Dorsolateral prefrontal cortex (tissue), 122 donors: ENCODE measurements at places on chromosomes 2 and 18. TPM values are rescaled to one million over a fixed set of nuclear protein-coding genes. Genes with fewer than 3 reads are reported as not detected.

The SCN3A gene
- total RNA-seq: 43.7 TPM

The MDH1B gene
- 3.9 TPM for total RNA-seq

The DYNAP gene
- not detected for total RNA-seq

The DSC3 gene
- total RNA-seq: not detected

The DUSP19 gene
- 12.6 TPM for total RNA-seq

The CHRNG gene
- not detected for total RNA-seq

The KCTD18 gene
- 14.8 TPM for total RNA-seq

The NEB gene
- total RNA-seq: 8.1 TPM

The PCBP1 gene
- 140 TPM for total RNA-seq

The AKAIN1 gene
- 1.5 TPM for total RNA-seq

The PHLPP1 gene
- 91.0 TPM for total RNA-seq

The MARCO gene
- total RNA-seq: 1.6 TPM

The SLC30A3 gene
- total RNA-seq: 82.0 TPM

The RAX gene
- not detected for total RNA-seq

The DLGAP1 gene
- total RNA-seq: 290 TPM

The VSNL1 gene
- 867 TPM for total RNA-seq

The LIMS4 gene
- 1.4 TPM for total RNA-seq

The TMEM18 gene
- 22.9 TPM for total RNA-seq

The CCDC148 gene
- total RNA-seq: 9.8 TPM

The IMPA2 gene
- total RNA-seq: 8.3 TPM

The HOXD12 gene
- total RNA-seq: not detected

The ASB18 gene
- not detected for total RNA-seq

The SERPINB7 gene
- not detected for total RNA-seq

The GCKR gene
- total RNA-seq: 2.6 TPM

The VAMP5 gene
- 20.4 TPM for total RNA-seq

The DPP10 gene
- 83.7 TPM for total RNA-seq
